Activated T-helper 1 cell treated with anti-CD3 and anti-CD28 coated beads, Interleukin-2, amount 50 U/mL, for 16 hours (primary cell): ENCODE measurements at places on chromosomes 6 and 20.

GRCh38 chr6:157967020-157967419 lies 14.6 kb upstream of the SYNJ2 start:
- DNase-seq: no peak

DNA sequence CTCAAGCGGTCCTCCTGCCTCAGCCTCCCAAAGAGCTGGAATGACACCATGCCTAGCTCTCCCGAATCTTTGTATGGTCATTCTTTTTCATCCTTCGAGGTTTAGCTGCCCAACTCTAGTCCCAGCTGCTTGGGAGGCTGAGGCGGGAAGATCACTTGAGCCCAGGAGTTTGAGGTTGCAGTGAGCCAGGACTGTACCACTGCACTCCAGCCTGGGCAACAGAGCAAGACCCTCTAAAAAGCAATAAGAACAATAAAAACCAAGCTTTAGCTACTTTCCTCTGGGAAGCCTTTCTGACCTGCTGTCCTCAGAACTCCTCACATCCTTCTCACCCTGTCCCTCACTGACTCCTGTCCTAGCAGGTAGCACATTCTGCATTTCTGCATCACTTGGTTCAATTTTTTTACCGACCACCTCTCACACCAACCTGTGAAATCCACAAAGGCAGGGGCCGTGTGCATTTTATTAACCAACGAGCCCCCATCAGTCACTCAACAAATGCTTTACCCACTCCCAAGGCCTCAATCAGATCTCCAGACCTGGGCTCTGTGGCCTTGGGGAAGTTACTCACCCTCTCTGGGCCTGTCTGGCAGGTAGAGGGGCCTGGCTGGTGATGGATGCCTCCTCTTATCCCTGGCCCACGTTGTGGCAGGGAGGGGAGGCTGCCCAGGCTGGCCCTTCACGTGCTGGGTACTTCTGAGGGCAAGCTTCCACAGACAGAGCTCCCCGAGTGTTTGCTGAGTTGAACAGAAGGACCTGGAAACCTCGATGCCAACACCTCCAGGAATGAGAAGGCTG lies 14.7 kb upstream of the SRC start:
- no peak for DNase-seq

- DNase-seq: no peak
Observed at GRCh38 chr20:41371371-41371770, 4.8 kb upstream of the EMILIN3 start.

DNA sequence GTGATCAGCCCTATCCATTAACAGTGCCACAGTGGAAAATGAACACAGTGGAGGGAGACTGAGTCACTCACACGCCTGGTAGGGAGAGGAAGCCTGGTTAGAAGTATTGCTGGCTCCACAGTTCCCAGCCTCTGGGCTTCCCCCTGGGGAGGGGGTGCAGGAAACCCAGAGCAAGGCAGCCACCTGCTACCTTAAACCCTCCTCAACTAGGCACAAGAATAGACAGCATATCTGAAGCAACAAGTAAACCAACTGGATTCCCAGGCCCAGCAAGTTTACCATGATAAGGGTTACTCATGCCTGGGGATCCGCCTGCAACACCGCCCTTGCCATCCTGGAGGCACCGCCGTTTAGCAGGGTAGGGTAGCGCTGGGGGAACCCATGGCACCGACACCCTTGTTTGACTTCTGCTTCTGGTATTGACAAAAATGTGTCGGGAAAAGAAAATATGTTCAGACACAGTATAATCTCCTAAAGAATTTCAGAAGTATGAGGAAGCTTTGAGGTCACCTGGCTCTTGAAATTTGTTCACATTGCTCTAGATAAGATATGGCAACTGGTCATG lies 38.3 kb downstream of the SLC22A23 start:
- DNase-seq: no peak

DNA sequence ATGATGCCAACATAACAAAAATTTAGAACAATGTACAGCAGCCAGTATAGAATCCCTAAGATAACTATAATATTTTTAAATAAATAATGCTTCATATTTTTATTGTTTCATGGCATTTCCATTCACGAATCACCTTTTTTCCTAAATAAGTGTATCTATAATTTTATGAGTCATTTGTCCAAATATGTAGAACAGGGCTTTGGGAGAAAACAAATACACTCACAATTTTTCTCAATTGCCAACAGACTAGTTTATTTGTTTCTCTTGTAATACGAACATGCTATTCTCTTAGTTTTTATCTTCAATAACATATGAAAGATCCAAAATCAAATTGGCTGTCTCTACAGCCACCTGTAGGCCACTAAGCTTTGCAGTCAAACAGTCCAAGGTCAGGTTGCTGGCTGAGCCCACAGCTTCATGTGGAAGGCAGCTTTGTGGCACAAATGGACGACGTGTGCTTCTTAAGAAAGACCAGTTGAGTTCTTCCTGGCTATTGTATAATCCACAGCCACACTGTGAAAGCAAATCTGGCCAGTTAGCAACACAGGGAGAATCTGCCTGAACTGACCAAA lies 29.0 kb downstream of the MKKS start:
- no peak for DNase-seq

DNA sequence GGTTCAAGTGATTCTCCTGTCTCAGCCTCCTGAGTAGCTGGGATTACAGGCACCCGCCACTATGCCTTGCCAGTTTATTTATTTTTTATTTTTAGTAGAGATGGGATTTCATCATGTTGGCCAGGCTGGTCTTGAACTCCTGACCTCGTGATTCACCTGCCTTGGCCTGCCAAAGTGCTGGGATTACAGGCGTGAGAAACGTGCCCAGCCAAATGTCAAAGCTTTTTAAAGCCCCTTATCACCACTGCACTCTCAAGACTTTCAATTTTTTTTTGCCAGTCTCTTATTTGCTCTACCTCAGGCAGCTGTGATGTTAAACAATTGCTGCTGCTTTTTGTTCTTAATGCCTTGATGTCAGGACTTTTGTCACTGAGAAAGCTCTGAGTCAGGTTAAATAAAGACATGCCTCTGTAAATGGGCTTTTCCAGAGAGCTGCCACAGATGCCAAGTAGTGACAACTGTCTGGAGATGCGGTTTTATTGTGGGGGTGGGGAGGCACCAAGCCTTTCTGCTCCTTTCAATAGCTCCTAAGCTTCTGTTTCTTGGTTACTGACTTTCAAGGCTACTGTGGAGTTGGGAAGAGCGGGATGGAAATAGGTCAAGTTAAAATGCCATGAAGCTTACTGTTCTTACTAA lies 29.2 kb downstream of the RSPH3 start:
- no peak for DNase-seq

DNA sequence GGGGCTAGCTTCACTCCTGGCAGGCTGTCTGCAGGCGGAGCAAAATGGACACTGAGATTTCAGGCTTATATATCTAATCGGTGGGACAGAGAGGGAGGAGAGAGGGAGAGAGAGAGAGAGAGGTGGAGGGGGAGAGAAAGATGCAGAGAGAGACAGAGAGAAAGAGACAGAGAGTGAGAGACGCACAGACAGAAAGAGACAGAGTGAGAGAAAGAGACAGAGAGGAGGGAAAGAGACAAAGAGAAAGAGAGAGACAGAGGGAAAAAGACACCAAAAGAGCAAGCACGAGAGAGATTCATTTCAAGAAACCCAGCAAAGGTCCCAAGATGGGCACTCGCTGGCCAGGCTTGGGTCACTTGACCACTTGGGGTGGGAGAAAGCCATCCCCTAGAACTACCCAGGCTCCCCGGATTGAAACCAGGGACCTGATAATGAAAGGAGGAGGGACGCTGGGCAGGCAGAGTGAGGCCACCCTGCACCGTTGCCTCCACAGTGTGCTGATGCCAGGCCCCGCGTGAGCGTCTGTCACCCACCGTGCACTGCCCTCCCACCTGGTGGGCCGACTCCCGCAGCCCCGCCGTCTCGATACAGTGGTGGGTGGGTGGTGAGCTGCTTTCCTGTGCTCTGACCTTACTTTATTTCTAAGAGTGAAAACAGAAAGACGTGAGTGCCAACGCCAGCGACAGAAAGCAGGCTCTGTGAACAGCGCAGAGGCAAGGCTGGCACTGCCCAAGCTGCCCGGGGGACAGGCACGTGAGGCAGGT lies 67.9 kb upstream of the SLCO4A1 start:
- DNase-seq: no peak

GRCh38 chr6:158437571-158437970 lies 122.3 kb upstream of the TMEM181 start:
- DNase-seq: no peak
